ENCODE measurements at places on chromosomes 6 and 20. TPM values are rescaled to one million over a fixed set of nuclear protein-coding genes. Genes with fewer than 3 reads are reported as not detected.

Gene LRRC1
- 8.3 TPM for total RNA-seq

Gene MTCH1
- 160 TPM for total RNA-seq

DNA sequence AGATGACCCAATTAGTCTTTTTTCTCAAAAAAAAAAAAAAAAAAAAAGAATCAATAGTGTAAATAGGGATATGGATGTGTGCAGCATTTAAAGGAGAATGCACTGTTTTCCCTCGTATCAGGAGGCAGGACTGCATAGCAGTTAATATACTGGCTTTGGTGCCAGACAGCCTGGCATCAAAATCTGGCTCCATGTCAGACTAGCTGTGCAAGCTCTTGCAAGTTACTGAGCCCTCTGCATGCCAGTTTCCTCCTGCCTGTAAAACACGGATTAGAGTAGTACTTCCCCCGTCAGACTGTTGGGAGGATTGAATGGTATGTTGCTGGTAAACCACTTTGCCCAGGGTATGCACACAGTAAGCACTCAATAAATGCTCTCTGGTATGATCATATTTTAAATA, 594.2 kb upstream of the CHD6 start:
- no peak for DNase-seq

- DNase-seq: peak; percentile 79
Observed at GRCh38 chr20:56414842-56415765, 3.0 kb downstream of the CASS4 start.

DNA sequence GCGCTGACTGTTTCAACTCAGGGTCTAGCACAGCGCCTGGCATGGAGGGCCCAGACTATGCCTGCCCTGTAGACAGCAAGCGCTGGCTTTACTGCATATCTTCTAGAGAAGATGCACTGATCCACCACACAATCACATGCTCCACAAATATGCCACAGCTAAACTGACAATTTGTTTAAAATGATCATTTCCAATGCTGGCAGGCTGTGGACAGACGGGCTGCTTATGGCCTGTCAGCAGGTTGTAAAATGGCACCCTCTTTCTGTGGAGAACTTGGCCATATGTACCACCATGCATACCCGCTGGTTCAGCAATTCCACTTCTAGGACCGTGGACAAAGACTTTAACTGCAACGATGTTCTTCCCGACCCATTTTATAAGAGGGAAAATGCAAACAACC, 40.8 kb downstream of the STAU1 start:
- no peak for DNase-seq

DNA sequence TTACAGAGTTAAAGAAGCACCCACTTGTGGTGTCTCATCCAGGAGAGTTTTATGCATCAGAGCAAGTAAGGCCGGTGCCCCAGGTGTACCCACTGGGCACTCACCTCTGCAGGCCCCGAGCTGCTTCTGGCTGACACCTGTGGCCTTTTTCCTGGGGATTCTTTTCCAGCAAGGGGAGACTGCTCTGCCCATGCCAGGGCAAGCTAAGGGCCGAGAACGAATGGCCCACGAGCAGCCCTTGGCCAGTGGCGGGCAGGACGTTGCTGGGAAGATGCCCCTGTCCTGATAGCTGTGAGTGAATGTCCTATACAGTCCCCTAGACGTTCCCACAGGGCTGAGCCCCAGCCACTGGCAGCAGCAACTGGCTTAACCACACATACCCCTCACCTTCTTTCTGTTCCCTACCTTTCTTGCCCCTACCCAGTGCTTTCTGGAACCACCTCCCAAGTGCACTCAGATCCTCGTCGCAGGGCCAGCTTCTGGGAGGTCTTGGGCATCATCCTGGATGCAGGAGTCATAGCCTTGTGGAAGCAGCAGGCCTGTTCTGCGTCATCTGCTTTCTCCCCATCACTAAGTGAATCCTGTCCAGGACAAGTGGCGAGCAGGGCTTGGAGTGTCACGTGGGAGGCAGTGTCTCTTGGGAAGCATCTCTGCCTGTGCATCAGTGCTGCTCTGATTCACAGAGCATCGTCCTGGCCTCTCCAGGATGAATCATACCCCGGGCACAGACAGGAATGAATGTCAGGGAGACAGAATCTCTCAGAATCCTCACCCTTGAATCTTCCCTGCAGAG, 32.5 kb downstream of the SYNDIG1 start:
- DNase-seq: peak; percentile 92

GRCh38 chr6:21931641-21932335, 338.2 kb downstream of the SOX4 start:
- DNase-seq: peak; percentile 30

DNA sequence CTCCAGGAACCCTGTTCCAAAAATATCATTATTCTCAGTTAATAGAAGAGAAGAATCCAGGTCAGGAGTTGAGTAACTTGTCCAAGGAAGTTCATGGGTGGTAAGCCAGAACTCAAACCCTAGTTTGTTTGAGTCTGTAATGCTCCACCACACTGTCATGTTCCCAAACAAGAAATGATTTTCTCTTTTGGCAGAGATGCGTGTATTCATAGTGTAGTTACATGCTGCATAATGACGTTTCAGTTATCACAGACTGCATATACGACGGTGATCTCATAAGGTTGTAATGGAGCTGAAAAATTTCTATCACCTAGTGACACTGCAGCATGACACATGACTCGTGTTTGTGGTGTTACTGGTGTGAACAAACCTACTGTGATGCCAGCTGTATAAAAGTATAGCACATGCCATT, 102.6 kb downstream of the TULP4 start:
- DNase-seq: peak; percentile 65

DNA sequence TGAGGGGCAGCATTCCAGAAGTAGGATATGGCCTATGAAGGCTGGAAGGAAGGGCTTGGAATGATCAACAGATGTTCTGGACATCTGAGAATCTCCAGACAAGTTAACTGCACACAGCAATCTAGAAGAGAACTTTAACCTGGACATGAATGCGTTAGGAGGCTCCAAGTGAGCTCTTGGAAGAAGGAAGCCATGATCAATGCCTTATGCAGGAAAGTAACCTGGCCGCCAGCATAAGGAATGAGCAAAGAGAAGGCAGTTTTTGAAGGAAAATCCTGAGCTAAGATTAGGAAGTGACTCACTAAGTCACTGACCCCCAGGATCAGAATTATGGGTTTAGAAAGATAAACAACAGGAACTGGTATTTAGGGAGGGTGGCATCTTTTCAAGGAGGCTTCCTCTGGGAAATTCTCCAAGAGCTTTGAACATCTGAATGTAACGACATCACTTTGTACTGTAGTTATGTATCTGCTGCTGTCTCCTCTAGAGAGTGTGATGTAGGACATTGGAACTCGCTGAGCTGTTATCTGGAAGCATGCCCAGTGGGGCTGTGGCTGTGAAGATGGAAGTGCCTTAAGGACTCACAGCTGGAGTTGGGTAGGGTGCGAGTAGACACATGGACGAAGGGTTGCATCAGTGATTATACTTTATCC, 236.8 kb downstream of the PACRG start:
- DNase-seq: peak; percentile 100

Measured in fibroblast of the aortic adventitia (primary cell).